ENCODE measurements at places on chromosomes 4 and X.

GRCh38 chrX:1487401-1487800 is 34.7 kb upstream of the ASMTL start:
- H3K27ac ChIP-seq, result no peak overlapping the region
- peaks cover 5% of the 10 kb centered on the region for H3K27me3 ChIP-seq
- peaks cover 4% of the 10 kb centered on the region for H3K36me3 ChIP-seq
- no peak for DNase-seq
- no peaks in the 10 kb centered on the region for H3K4me1 ChIP-seq
- no peak overlapping the region for H3K4me3 ChIP-seq

GRCh38 chrX:19735244-19735643 is 152.2 kb downstream of the SH3KBP1 start:
- H3K27me3 ChIP-seq, result peaks cover 2% of the 10 kb centered on the region
- no peak overlapping the region for H3K4me3 ChIP-seq
- H3K4me1 ChIP-seq, result no peaks in the 10 kb centered on the region
- no peak overlapping the region for H3K27ac ChIP-seq
- DNase-seq, result no peak
- H3K36me3 ChIP-seq, result no peaks in the 10 kb centered on the region

DNA sequence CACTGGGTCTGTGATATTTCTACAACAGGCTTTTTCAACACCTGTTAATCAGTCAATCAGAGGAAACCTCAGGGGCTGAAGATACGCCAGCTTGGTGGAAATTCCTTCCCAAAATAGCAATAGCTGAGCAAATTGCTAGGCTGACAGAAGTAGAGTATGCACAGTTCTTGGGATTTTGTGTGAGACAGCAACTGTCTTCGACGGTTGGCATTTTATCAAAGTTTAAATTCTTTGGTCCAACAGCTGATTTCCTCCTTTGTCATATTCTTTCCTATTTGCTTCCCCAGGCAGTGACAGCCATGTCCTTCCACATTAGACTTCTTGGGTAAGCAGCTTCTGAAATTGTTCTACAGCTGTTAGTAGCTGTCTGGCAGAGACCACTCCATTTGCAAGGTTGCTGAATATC is 8.0 kb upstream of the PALLD start:
- H3K27me3 ChIP-seq, result no peaks in the 10 kb centered on the region
- H3K4me3 ChIP-seq, result no peak overlapping the region
- peaks cover 6% of the 10 kb centered on the region for H3K36me3 ChIP-seq
- DNase-seq, result no peak
- H3K27ac ChIP-seq, result no peak overlapping the region

DNA sequence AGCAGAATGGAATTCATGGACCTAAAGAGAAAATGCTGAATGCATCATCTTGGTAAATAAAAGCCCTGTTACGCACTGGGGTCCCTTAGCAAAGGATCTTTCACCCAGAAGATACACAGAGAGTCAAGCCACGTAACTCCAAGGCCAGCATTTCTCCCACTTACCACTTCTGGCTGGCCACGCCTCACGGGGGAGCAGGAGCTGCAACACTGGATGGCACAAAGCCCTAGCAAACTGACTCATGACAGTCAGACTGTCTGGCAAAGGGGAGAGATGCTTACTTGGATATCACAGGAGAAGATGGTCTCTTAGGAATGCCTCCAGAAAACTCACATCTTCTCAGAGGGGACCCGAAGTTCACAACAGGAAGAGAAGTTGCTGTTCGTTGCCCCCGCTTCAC is 51.4 kb upstream of the BCLAF3 start:
- no peak overlapping the region for H3K27ac ChIP-seq
- H3K4me1 ChIP-seq, result no peaks in the 10 kb centered on the region
- H3K27me3 ChIP-seq, result peaks cover 10% of the 10 kb centered on the region
- H3K36me3 ChIP-seq, result peaks cover 4% of the 10 kb centered on the region
- H3K4me3 ChIP-seq, result no peak overlapping the region
- DNase-seq, result no peak

DNA sequence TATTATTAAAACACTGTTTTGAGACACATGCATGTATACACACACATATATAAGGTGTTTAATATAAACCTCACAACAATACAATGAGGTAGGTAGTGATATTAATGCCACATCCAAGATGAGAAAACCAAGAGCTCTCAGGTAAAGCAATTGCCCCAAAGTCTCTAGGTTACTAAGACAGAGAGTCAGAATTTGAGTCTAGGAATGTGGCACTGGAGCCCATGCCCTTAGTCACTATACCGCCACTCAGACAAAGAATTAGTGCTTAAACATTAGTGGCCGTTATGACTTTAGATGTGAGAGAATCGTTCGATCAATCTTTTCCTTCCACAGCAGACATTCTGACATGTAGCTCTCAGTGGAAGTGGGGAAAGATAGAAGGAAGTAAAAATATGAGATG is 108.2 kb upstream of the ACSL4 start:
- H3K27ac ChIP-seq, result no peak overlapping the region
- H3K4me1 ChIP-seq, result peaks cover 41% of the 10 kb centered on the region
- no peak for DNase-seq

GRCh38 chrX:120334151-120334550 is 22.9 kb upstream of the TMEM255A start:
- no peak for DNase-seq
- no peak overlapping the region for H3K27ac ChIP-seq
- no peaks in the 10 kb centered on the region for H3K4me1 ChIP-seq
- peaks cover 9% of the 10 kb centered on the region for H3K27me3 ChIP-seq

DNA sequence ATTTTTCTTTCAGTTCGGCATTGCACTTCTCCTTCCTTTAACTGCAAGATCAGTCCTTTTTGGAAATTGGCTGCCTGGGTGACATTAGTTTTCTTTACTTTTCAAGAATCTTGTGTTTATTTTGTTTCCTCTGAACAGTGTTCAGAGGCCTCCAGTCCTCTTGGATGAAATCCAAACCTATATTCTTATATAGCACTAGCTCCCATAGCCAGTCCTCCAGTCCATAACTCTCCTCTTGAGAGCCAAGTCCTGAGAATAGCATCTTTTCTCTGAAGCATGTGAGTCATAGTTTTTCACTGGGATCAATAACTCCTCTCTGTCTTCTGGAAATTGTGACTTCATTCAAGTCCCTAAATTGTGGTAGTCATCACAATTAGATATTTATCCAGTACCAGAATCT is 357.5 kb downstream of the RAPGEF2 start:
- H3K4me3 ChIP-seq, result no peak overlapping the region
- peaks cover 8% of the 10 kb centered on the region for H3K36me3 ChIP-seq
- H3K4me1 ChIP-seq, result peaks cover 4% of the 10 kb centered on the region
- H3K27ac ChIP-seq, result peak overlapping the region; percentile 29

- no peak overlapping the region for H3K27ac ChIP-seq
- H3K4me1 ChIP-seq, result no peaks in the 10 kb centered on the region
- no peaks in the 10 kb centered on the region for H3K36me3 ChIP-seq
- H3K27me3 ChIP-seq, result no peaks in the 10 kb centered on the region
- H3K4me3 ChIP-seq, result no peak overlapping the region
Measured at GRCh38 chr4:98098764-98099163, 44.5 kb downstream of the STPG2 start.

- H3K4me3 ChIP-seq, result no peak overlapping the region
- H3K36me3 ChIP-seq, result peaks cover 18% of the 10 kb centered on the region
- peaks cover 26% of the 10 kb centered on the region for H3K4me1 ChIP-seq
Measured at GRCh38 chr4:76651616-76652015, 216.6 kb downstream of the SHROOM3 start.

- H3K27me3 ChIP-seq, result peaks cover 5% of the 10 kb centered on the region
- H3K4me3 ChIP-seq, result no peak overlapping the region
- H3K27ac ChIP-seq, result no peak overlapping the region
- peaks cover 42% of the 10 kb centered on the region for H3K4me1 ChIP-seq
- no peak for DNase-seq
Measured at GRCh38 chr4:107997794-107998193, 8.1 kb downstream of the HADH start.

DNA sequence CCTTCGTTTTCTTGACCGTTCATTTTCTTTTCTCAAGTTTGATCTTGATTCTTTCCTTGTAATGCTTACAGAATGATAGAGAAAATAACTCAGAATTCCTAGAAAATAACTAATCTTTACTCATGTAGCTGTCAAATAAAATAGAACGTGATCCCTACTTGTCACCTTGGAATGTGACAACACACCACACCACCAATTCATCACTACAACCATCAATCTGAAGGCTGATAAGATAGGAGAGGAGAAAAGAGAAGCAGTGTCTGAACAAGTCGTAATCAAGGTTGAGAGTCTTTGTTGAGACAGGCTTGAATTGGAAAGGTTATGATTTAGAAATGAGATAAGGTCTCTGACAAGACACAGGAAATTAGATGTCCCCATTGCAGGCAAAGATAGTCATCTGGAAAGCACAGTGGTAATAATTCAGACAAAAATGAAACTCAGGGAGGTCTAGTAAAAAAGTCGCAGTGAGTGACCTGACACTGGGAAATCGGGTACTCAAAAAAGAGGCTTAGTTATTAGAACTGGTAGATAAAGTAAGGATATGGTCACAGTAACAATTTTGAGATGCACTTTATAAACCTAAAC is 456.2 kb downstream of the FAT4 start:
- H3K27me3 ChIP-seq, result no peaks in the 10 kb centered on the region
- no peak overlapping the region for H3K27ac ChIP-seq
- no peak overlapping the region for H3K4me3 ChIP-seq

DNA sequence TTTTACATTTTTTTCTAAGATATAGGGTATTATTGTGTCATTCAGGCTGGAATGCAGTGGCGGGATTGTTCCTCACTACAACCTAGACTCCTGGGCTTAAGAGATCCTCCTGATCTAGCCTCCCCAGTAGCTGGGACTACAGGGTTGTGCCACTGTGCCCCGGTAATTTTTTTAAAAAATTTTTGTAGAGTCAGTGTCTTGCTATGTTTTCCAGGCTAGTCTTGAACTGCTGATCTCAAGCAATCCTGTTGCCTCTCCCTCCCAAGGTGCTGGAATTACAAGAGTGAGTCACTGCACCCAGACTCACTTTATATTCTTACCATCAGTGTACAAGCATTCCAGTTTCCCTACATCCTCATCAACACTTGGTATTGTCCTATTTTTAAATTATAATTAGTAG is 156.4 kb upstream of the GYPA start:
- DNase-seq, result no peak
- no peaks in the 10 kb centered on the region for H3K36me3 ChIP-seq
- H3K27ac ChIP-seq, result no peak overlapping the region
- H3K4me1 ChIP-seq, result peaks cover 15% of the 10 kb centered on the region
- H3K27me3 ChIP-seq, result no peaks in the 10 kb centered on the region

DNA sequence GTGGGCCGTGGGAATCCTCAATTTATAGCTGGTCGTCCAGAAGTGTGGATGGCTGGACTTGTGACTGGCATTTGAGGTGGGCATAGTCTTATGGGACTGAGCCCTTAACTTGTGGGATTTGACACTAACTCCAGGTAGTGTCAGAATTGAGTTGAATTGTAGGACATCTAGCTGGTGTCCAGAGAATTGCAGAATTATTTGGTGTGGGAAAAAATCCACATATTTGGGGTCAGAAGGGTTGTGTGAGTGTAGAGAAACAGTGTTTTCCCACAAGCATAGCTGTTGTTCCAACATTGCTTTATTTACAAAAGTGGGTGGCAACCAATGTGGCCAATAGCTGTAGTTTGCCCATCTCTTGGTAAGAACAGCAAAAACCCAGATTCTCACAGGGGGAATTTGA is 91.3 kb downstream of the MOSPD2 start:
- H3K36me3 ChIP-seq, result no peaks in the 10 kb centered on the region
- no peak overlapping the region for H3K27ac ChIP-seq
- DNase-seq, result no peak

DNA sequence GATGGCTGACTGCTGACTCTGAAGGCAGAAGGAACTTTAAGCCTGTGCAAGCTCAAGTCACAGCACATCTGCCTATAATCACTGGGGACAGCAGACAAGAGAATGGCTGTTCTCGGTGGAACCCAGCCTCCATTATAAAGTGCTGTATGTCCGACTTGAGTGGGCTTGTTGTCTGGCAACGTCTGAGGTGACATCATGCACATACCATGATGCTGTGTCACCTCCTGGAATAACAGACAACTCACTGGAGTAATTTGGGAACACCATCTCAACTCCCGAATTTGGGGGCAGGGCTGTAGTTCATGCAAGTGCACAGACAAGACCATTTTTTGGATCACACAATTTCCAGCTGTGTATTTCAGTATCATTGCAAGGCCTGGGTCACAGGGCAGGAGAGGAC is 59.8 kb upstream of the GPM6B start:
- H3K27me3 ChIP-seq, result peaks cover 4% of the 10 kb centered on the region
- H3K4me1 ChIP-seq, result no peaks in the 10 kb centered on the region
- peaks cover 5% of the 10 kb centered on the region for H3K36me3 ChIP-seq
- no peak overlapping the region for H3K27ac ChIP-seq
- DNase-seq, result no peak
- H3K4me3 ChIP-seq, result no peak overlapping the region

- peaks cover 2% of the 10 kb centered on the region for H3K27me3 ChIP-seq
- no peaks in the 10 kb centered on the region for H3K4me1 ChIP-seq
- H3K4me3 ChIP-seq, result no peak overlapping the region
- no peak overlapping the region for H3K27ac ChIP-seq
- DNase-seq, result no peak
Measured at GRCh38 chr4:6854098-6854744, 55.4 kb upstream of the TBC1D14 start.

- H3K27me3 ChIP-seq, result no peaks in the 10 kb centered on the region
- H3K4me1 ChIP-seq, result peaks cover 9% of the 10 kb centered on the region
- no peaks in the 10 kb centered on the region for H3K36me3 ChIP-seq
- DNase-seq, result no peak
- no peak overlapping the region for H3K4me3 ChIP-seq
Measured at GRCh38 chrX:42089031-42089430, 165.7 kb upstream of the CASK start.

- peak overlapping the region; percentile 47 for H3K4me3 ChIP-seq
- H3K4me1 ChIP-seq, result peaks cover 19% of the 10 kb centered on the region
- DNase-seq, result peak; percentile 51
- H3K27me3 ChIP-seq, result peaks cover 81% of the 10 kb centered on the region
- H3K27ac ChIP-seq, result no peak overlapping the region
- no peaks in the 10 kb centered on the region for H3K36me3 ChIP-seq
Measured at GRCh38 chr4:794900-795725, 30.8 kb downstream of the CPLX1 start.

- H3K27ac ChIP-seq, result no peak overlapping the region
- DNase-seq, result no peak
- peaks cover 3% of the 10 kb centered on the region for H3K27me3 ChIP-seq
- no peaks in the 10 kb centered on the region for H3K36me3 ChIP-seq
Measured at GRCh38 chr4:112747036-112747435, 110.1 kb downstream of the LARP7 start.

DNA sequence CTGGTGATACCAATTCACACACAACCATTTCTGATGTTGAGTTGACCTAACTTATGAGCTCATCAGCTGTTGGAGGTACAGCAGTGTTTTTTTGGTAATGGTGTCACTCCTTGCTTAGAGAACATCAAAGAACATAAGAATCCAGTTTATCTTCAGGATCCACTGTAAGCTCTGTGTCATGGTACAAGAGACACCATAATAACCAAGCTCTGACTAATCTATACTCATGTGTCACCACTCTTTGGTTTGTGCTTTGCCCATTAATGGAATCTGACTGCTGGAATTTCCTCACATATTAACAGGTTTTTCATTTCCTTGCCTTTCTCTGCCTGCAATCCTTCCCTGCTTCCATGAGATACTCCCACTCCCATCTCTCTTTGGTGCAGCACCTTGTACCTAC is 735.1 kb upstream of the LCORL start:
- no peaks in the 10 kb centered on the region for H3K27me3 ChIP-seq
- no peak for DNase-seq
- no peak overlapping the region for H3K27ac ChIP-seq
- peaks cover 4% of the 10 kb centered on the region for H3K4me1 ChIP-seq

- H3K36me3 ChIP-seq, result no peaks in the 10 kb centered on the region
- no peak overlapping the region for H3K27ac ChIP-seq
- no peak for DNase-seq
- no peaks in the 10 kb centered on the region for H3K27me3 ChIP-seq
- no peaks in the 10 kb centered on the region for H3K4me1 ChIP-seq
Measured at GRCh38 chr4:67343199-67343598, 202.1 kb downstream of the CENPC start.

All from nephron progenitor cell (in vitro differentiated cells).